Stimulated activated CD4-positive, alpha-beta T cell treated with anti-CD3 and anti-CD28 coated beads, Interleukin-2, amount 100 ng/mL, for 24 hours (primary cell): ENCODE measurements at places on chromosomes 12 and 14.

GRCh38 chr14:90624227-90624626 is 192.0 kb downstream of the TTC7B start:
- no peak for DNase-seq

DNA sequence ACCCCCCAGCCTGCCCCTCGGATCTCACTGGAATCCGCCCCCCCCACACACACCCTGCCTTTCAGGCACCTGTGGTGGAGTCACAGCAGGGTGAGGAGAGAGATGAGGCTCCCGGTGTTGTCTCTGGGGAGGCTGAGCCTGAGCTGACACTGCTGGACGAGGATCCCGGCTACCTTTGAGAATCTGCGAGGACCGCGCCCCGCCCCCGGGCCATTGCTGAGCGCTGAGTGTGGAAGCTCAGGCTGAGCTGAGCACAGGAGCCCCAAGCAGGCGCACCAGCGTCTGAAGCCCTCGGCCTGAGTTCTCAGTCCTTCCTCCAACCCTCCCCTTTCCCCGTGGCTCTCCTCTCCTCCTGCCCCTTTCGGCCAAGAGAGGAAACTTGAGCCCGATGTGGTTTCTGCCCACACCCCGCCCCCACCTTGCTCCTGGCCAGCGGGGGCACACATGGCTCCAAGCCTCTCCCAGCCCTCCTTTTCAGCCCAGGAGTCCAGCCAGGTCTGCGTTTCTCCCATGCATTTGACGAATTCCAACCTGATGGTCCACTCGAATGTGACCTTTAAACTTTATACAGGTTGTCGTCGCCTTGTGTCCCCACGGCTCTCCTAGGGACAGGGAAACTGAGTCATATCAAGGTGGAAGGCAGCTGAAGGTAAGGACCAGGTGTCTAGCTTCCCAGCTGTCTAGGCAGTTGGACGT is at the start of gene NFE2:
Gene NFE2, minus strand, starts transcription at position 284 of the 696 bp plus-strand sequence. CDS start 5,767 bp downstream, outside the sequence.
- DNase-seq = peak; percentile 47

- no peak for DNase-seq
Measured at GRCh38 chr12:52969828-52970569, 21.1 kb downstream of the KRT18 start.

GRCh38 chr12:96375170-96375569 is 25.1 kb downstream of the CDK17 start:
- no peak for DNase-seq
